ENCODE measurements at places on chromosomes 3 and 15.

GRCh38 chr3:36557021-36557707, 176.9 kb downstream of the STAC start:
- H3K4me1 ChIP-seq, result no peaks in the 10 kb centered on the region
- no peak overlapping the region for H3K4me3 ChIP-seq
- DNase-seq, result no peak
- H3K27me3 ChIP-seq, result no peaks in the 10 kb centered on the region

GRCh38 chr3:145188079-145188770, 972.8 kb downstream of the PLOD2 start:
- no peak overlapping the region for H3K4me3 ChIP-seq
- no peak for DNase-seq
- no peak overlapping the region for H3K27ac ChIP-seq
- no peaks in the 10 kb centered on the region for H3K27me3 ChIP-seq
- no peaks in the 10 kb centered on the region for H3K36me3 ChIP-seq

GRCh38 chr3:132443421-132443820, 26.1 kb downstream of the DNAJC13 start:
- H3K4me3 ChIP-seq, result no peak overlapping the region
- H3K4me1 ChIP-seq, result peaks cover 16% of the 10 kb centered on the region
- no peak for DNase-seq
- no peaks in the 10 kb centered on the region for H3K27me3 ChIP-seq
- no peak overlapping the region for H3K27ac ChIP-seq

- peaks cover 79% of the 10 kb centered on the region for H3K27me3 ChIP-seq
- H3K27ac ChIP-seq, result no peak overlapping the region
- no peaks in the 10 kb centered on the region for H3K4me1 ChIP-seq
- DNase-seq, result no peak
Observed at GRCh38 chr3:10377148-10377725, 56.3 kb upstream of the SEC13 start.

DNA sequence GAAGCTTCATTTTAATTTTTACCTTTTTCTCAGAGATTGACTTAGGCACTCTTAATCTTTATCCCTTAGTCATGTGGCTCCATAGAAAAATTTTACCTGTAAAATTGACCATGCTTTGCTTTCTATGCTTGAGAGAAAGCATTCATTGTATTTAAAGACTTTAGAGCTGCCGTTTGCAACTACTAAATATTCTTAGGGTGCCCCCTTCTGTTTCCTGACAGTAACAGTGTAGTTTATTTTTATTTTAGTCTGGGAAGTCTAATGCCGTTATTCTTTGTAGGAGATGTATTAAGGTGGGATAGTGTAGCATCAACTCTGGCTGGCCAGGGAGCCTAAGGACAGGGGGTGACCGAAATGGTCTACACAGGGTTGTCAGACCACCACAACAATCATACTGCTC, 84.5 kb upstream of the SYNPR start:
- no peaks in the 10 kb centered on the region for H3K4me1 ChIP-seq
- DNase-seq, result no peak
- no peaks in the 10 kb centered on the region for H3K27me3 ChIP-seq
- no peaks in the 10 kb centered on the region for H3K36me3 ChIP-seq
- H3K4me3 ChIP-seq, result no peak overlapping the region

Measured in PC-9 (cell line).